B cell (primary cell): ENCODE measurements at places on chromosomes 6 and 20. TPM values are rescaled to one million over a fixed set of nuclear protein-coding genes. Genes with fewer than 3 reads are reported as not detected.

COL11A2 gene
- 0.82 and 0.88 TPM in 2 replicates for polyA plus RNA-seq

CTAGE9 gene
- polyA plus RNA-seq: not detected in 2 replicates

FRMD1 gene
- polyA plus RNA-seq: not detected in 2 replicates

STX11 gene
- polyA plus RNA-seq: 14.6 and 14.8 TPM in 2 replicates

RBPJL gene
- polyA plus RNA-seq: not detected in 2 replicates

MYB gene
- polyA plus RNA-seq: 0.45 and 0.46 TPM in 2 replicates

TREM1 gene
- polyA plus RNA-seq: 1.5 and 1.9 TPM in 2 replicates

ZNF334 gene
- polyA plus RNA-seq: 0.27 and 0.30 TPM in 2 replicates

LAMA4 gene
- polyA plus RNA-seq: not detected in 2 replicates

DNA sequence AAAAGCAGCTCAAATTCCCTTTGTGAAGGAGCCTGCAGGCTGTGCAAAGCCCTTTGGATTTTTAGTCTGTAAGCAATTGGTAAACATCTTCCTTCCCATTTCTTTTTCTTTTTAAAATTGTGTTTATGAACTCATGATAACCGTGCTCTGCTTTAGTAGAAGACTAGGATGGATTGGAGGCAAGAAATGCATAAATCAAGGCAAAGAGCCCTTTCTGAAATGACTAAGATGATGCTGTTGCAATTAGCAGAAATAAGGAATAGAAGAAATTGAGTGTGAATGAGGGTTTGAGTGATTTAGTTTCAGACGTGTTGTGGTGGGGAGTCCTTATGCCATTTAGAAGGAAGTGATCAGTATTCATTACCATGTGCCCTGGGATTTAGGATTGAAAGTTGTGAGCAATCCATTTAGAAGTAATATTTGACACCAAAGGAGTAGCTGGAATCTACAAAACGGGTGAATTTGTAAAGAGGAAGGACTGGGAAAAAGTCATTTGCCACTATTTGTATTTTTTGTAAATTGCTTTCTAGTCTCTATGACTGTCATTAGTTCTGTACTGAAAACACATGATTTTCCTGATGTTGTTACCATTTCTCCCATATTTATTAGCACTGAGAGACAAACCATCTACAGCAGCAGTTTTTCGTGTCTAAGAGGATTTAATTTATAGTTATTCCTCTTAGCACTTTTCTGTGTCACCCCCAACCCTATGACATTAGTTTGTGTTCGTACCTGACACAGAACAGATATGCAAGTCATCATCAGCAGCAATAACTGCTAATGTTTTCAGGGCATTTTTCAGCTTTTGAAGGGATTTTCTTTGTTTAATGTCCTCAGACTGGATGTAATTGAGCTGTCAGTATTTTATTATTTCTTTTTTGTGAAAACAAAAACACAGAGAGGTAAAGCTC, 265.0 kb downstream of the UTRN start:
- DNase-seq: no peak

DNA sequence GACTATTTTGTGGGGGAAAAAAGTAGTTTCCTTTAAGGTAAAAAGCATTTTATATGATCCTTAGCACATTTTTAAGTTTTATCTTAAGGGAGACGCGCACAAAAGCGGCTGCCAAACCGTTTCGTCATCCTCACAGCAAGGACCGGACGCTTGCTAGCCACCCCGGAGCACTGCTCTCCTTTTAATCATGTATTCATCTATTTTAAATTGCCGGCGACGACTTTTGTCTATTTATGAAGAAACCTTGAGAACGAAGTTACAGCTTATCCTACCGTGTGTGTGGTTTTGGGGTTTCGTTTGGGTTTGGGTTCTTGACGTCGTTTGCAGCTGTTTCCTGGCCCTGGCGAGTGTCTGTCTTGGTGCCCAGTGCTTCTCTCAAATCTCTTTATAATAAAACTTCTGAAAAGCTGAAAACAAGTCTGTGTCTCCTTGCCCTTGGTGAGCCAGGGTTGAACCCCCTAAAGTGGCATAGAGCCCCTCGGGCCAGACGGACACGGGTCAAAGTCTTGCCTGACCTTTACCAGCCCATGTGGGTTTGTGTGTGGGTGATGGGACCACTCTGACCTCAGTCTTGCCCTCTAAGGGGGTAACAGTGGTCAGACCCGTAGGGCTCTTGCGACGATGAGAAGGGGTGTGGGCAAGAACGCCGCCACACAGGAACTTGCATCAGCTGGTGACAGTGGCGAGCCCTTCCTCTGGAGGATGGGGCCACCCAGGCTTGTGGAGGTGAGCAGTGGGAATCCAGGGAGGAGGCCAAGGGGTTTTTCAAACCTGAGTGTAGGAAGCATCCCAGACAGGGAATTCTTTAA, 117.6 kb downstream of the JPH2 start:
- peak; percentile 65 for DNase-seq

GRCh38 chr20:17885544-17885943, 83.0 kb downstream of the SNX5 start:
- no peak for DNase-seq

- DNase-seq: no peak
These were observed 20.1 kb downstream of the LGSN start for GRCh38 chr6:63299667-63300066.

DNA sequence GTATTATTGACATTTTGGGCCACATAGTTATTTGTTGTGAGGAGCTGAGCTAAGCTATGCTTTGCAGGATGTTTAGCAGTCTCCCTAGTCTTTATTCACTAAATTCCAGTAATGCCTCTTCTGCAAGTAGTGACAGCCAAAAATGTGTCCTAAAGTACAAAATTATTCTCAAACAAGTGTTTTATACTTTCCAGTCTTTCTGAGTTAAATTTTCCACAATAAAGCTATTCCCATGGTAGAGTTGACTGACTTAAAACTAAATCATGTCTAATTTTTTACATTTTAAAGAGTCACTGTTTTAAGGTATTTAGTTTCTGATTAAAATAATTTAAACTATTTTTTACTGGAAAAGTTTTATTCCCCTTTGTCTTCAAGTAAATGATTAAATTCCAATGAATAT, 717.8 kb upstream of the HS3ST5 start:
- no peak for DNase-seq

GRCh38 chr20:42686057-42686456, 503.6 kb downstream of the PTPRT start:
- DNase-seq: no peak

DNA sequence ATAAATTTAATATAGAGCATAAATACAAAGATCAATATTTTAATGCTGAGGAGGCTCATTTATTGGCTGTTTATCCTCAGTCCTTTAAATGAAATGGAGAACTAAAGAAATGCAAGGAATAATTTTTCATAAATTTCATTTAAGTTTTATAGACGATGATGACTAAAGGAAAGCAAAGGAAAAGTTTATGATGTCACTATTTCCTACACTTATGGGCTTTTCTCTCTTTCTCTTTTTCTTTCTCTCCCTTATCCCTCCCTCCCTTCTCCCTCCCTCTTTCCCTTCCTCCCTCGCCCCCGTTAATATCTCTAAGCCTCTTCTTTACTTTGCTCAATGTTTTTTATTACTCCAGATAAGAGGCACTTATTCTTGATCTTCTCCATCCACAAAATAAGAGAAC, 889.7 kb upstream of the FLRT3 start:
- DNase-seq: no peak

- no peak for DNase-seq
These were observed 4.5 kb downstream of the HINT3 start for GRCh38 chr6:125961117-125961516.

- no peak for DNase-seq
These were observed 622.4 kb downstream of the BCKDHB start for GRCh38 chr6:80728830-80729229.

DNA sequence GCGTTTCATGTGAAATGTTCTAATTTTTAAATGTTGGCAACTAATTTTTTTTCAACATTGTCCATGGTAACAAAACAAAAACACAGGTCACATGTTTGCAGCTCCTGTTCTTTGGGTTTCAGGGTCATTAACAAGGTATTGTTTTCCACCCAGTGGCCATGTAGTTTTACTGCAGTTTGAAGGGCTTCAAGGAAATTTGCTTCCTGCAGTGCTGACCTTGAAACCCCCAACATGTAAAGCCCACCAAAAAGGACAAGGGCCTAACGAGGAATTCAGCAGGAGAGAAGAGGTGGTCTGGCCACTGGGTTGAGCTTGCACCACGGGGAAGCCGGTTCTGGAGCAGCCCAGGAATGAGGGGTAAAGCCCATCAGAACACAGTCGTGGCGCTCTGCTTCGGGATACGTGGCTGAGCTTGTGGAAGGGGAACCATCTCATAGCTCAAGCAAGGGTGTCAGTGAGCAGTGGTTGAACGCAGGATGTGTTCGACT, 13.9 kb upstream of the KLHL31 start:
- DNase-seq: peak; percentile 40

GRCh38 chr6:130132286-130132701, 90.5 kb downstream of the SAMD3 start:
- DNase-seq: no peak

- DNase-seq: no peak
These were observed 11.0 kb upstream of the SLC35B3 start for GRCh38 chr6:8446391-8446790.

DNA sequence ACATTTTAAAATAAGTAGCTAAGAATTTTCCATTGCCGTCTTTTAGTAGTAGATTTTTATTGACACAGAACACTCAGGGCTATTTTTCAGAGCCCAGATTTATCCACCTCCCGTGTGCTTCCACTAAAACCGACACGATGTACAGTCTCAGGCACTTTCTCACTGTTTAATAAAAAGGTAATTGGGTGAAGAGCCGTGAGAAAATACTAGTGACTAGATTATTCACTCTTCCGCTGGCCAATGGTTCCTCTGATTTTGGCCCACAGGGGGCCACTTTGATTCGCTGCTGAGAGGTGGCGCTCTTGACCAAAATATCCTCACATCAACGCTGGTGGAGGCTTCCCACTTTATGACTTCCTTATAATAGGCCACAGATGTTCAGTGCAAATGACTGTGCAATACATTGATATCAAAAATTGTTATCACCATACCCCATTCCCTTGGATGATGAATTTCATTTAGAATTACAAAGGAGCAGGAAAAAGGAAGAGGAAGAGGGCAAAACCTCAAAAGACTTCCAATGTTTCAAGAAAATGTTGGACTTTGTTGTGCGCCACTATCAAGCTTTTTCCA, 12.3 kb upstream of the HDDC2 start:
- peak; percentile 79 for DNase-seq

DNA sequence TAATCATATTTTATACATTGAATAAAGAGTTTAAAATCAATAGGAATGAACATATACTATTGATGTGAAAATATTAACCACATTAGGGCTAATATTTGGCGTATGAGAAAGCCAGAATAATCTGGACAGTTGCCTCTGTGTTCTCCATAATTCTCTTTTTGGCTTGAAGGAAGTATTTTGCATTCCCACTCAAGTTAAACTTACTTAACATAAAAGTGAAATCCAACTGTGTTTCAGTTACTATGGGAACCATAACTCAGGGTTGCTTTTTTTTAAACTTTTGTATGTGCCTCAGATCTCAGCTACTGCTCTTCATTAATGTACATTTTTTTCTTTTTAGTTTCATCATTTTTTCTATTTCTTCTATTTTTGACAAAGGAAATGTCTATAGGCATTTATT, 479.8 kb downstream of the NKAIN2 start:
- DNase-seq: no peak

DNA sequence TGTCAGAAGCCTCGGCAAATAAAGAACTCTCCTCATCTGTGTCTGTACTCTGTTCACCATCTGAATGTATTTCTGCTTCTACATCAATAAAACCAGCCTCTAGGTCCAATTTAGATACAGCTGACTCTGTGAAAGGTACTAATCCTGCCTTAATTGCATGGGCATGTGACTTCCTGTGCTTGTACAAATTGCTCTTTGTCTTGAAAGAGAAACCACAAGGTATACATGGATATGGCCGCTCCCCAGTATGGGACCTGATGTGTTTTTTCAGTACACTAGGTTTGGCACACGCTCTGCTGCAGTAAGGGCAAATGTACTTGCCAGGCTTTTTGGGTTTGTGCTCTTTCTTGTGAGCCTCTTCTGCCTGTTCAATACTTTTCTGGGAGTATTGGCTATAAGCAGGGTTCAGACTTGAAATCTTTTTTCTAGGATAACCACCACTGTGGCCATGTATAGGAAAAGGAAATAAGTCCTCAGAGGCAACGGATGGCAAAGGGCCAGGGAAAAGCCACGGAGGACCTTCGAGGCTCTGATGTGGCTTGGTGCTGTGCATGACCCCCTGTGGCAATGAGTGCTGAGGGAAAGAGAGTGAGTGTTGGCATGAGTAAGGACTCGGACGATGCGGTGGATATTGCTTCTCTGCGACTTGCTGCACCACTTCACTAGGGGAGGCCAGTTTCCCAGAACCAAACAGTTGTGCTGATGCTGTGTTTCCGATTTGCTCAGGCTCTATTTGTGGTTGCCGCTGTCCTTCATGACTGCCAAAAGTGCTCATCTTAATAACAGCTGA, 170.9 kb downstream of the HIVEP2 start:
- DNase-seq: no peak

GRCh38 chr20:23151008-23151703, 65.0 kb upstream of the CD93 start:
- DNase-seq: no peak

DNA sequence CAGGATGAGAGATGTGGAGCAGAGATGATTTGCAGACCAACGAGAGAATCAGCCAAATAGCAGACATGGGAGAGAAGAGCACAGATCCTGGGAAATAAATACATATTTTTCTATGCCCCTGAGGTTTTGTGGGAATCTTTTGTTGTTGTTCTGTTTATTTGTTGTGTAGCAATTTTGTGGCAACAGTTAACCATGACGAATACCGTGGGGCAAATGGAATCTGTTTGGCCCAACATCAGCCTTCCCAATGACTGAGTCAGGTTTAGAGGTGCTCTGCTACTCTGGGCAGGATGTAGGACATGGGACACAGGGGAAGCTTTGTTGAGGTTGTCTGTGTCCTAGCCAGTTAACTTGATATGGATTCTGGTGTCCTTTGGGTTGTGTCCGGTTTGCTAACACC, 7.9 kb upstream of the SLC2A10 start:
- DNase-seq: no peak

DNA sequence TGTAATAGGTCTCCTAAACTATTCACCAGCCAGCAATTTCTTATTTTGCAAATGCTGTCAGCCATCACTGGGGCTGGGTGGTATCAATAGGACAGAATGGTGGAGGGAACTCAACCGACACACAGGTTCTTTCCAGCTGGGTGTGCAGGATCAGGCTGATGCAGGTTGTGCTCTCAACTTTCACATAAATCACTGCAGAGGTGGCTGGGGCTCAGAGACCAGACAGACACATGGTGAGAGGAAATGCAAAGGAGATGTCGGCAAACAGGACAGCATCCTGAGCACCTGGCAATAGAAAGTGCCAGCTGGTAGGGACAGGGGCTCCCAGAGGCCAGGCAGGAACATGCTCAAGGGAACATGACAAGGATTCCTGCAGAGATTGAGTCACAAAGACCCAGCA, 254.9 kb downstream of the SOD2 start:
- DNase-seq: no peak
